ENCODE measurements at places on chromosomes 2 and 18. TPM values are rescaled to one million over a fixed set of nuclear protein-coding genes. Genes with fewer than 3 reads are reported as not detected.

Gene RFTN2
- total RNA-seq, result not detected

Gene DUSP2
- total RNA-seq, result 4.4 TPM

Gene RAX
- not detected for total RNA-seq

Gene LAMA3
- total RNA-seq, result 45.2 TPM

Gene SEPTIN10
- 64.0 TPM for total RNA-seq

Gene ZDBF2
- 2.9 TPM for total RNA-seq

Gene HOXD1
- total RNA-seq, result 9.3 TPM

Gene FAM237A
- total RNA-seq, result not detected

Gene TM4SF20
- total RNA-seq, result not detected

Gene SEH1L
- total RNA-seq, result 44.4 TPM

Gene TCF23
- not detected for total RNA-seq

Gene SALL3
- total RNA-seq, result 3.0 TPM

Gene GAREM2
- 1.9 TPM for total RNA-seq

Gene MDH1B
- 0.23 TPM for total RNA-seq

Gene SCG2
- 0.06 TPM for total RNA-seq

Gene WDFY1
- total RNA-seq, result 28.6 TPM

Measured in epithelial cell of proximal tubule (primary cell).